ENCODE measurements at places on chromosomes 13 and 19.
A peak's percentile ranks its signal among the peaks of the same experiment; 100 is the strongest.

GRCh38 chr13:43246382-43246781, 223.0 kb downstream of the DNAJC15 start:
- DNase-seq, result no peak

- DNase-seq, result no peak
Observed at GRCh38 chr19:15444505-15445226, 5.1 kb downstream of the WIZ start.

DNA sequence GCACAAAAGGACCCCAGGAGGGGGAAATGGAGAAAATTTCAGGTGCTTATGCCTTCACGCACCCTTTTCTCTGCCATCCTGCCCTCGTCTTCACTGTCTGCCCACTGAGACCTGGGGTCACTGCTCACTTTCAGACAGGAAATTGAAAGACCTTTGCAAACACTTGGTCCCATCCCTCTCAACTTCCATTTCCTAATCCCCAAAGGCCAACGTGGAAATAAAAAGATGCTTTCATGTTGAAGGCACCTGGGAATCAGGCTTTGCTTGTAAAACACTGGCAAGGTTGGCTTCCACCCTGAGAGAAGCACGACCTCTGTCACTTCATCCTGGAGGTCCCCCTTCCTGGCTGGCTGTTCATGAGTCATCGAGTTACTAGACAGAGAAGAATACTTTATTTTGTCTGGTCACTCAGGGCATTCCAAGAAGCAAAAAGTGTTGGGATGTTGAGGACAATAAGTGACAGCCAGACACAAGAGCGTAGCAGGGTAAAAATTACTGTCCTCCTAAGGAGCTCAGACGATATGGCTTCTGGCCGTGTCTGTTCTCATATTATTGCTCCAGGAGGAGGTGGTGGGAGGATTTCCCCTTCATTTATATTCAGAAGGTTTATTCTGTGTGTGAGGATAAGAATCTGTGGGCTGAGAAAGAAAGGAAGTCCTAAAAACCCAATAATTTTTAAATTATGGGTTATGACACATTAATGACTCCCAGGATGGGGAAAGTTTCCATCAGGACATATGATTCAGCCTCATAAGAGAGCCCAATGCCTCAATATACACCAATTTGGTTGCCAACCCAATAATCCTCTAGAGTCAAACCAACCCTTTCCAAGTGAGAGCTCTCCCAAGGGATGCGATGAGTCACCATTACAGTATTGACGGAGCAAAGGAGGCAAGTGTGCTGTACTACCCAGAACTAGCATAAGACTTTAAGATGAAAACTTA, 409.0 kb downstream of the COG6 start:
- peak; percentile 93 for DNase-seq

DNA sequence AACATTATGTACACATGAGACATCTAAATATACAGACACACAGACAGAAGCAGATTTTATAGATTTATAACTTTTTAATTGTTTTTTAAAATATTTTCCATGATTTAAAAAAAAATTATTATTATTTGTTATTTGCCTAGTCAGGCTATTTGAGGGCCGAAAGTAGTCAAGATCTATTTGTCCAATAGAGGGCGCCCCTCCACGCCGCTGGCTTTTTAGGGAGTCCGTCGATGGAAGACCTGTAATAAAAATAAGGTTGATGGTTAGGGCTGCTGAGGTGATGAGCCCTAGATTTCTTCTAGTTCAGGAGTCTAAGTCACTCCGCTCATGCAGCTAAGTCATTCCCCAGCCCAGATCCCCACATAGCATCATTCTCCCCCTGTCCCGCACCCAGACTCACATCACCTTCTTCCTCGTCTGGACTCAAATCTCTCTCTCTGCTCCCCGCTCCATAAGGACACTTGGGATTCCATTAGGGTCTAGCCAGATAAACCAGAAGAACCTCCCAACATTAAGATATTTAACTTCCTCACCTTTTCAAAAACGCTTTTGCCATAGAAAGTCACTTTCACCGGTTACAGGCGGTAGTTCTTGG, 33.9 kb upstream of the CEACAM21 start:
- DNase-seq, result no peak

DNA sequence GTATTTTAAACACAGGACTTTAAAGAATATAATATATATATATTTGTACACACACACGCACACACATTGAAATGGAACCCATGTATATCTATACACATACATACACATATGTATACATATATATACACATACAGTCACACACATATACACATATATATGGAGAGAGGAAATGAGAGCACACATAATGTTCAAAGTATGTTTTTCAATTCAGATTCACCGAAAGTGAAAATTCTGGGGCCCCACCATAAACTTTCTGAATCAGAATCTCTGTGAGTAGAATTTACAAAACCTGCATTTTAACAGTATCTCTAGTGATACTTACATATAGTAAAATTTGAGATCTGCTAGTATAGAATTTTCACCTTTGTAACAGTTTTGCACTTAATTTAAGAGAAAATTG, 60.4 kb upstream of the OBI1 start:
- no peak for DNase-seq

DNA sequence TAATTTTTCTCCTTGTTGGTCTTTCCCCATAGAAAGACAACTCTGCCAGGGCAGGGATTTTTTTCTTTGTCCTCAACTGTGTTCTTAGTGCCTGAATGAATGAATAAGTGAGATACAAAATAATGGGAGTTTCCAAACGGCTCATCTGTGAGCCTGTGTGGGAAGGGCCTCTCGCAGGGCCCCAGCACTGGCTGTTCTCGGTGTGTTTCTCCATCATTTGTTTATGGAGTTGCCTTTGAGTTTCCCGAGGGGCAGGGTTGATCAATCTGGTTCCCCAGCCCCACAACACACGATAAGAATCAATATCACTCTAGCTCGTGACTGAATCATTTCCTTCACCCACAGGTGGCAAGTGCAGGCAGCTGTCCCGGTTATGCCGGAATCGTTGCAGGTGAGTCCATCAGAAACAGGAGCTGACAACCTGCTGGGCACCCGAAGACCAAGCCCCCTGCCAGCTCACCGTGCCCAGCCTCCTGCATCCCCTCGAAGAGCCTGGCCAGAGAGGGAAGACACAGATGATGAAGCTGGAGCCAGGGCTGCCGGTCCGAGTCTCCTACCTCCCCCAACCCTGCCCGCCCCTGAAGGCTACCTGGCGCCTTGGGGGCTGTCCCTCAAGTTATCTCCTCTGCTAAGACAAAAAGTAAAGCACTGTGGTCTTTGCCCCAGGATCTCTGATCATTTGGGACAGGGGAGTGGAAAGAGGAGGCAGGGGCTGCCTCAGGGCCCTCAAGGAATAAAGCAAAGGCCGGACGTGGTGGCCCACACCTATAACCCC, 14.9 kb downstream of the FXYD5 start:
- DNase-seq, result no peak

GRCh38 chr13:78786459-78786858, 127.5 kb upstream of the OBI1 start:
- no peak for DNase-seq

DNA sequence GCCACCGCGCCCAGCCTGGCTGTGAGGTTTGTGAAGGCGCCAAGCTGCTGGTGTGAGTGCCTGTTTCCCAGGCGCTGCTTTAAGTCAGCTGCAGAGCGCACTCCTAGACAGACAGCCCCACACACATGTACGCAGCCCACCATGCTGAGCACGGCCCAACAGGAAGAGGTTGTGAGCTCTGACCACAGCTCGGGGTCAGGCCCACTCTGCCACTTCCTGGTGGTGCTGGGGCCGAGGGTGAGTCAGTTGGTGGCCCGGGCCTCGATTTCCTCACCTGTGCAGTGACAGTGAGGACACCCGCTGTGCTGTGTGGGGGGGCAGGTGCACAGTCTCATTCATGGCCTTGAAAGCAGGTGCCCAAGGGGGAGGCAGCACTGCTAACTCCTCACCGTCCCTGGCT, 106.7 kb downstream of the KDM4B start:
- no peak for DNase-seq
